ENCODE measurements at places on chromosomes 4 and X.

GRCh38 chrX:56766554-56767347 is 37.7 kb downstream of the NBDY start:
- DNase-seq: no peak

- DNase-seq: no peak
These were observed 657.0 kb downstream of the DACH2 start for GRCh38 chrX:86805241-86805640.

DNA sequence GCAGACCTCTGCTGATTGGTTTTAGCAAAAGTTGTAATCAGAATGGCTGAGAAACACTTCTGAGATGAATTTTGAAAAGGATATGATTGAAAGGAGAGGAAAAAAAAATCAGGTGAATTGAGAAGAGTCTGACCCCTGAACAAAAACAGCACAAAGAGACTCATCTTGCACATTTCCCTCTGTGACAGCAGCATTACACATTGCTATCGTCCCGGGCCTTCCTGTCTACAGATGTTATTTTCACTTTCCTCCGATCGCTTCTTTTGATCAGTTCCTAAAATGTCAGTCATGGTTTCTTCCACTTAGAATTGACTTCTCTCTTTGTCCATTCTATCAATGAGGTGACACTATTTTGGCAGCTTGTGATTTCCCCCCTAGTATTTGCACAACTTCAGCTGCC is 262.6 kb downstream of the GPC3 start:
- no peak for DNase-seq

DNA sequence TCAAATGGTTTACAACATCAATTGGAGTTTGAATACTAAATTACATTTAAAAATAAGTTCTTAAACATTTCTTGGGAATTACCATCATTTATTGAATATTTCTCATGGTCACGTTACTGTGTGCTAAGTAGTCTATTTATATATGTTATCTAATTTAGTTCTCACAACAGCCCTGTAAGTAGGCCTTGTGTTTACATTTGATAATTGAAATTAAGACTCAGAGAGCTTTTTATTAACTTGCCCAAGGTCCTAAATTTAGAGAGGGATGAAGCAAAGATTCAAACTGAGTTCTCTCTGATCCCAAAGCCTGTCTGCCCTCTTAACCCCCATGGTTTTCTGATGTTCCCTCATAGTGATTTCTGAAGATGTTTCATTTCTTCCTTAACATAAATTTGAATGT is 103.7 kb downstream of the CEP135 start:
- no peak for DNase-seq

DNA sequence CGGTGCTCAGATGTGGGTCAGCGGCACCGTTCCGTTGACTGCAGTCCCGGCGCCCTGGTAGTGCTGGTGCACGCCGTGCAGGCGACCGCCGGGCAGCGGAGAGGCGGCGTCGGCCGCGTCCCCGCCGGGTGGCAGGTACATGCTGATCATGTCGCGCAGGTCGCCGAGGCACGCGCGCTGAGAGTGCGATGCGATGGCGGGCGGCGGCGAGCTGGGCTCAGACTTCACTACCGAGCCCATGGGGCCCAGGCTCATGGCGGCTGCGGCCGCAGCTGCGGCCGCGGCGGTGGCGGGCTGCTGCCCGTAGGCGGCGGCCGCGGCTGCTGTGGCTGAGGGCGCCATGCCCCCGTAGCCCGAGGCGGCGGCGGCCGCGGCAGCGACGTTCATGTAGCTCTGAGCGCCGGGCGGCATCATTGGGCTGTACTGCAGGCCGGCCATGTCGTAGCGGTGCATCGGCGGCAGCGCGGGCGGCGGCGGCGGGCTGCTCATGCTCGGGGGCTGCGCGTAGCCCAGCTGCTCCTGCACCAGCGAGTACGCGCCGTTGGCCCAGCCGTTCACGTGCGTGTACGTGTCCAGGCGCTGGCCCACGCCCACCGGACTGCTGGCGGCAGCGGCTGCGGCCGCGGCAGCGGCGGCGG is 1.0 kb downstream of the SOX3 start:
- DNase-seq: no peak

DNA sequence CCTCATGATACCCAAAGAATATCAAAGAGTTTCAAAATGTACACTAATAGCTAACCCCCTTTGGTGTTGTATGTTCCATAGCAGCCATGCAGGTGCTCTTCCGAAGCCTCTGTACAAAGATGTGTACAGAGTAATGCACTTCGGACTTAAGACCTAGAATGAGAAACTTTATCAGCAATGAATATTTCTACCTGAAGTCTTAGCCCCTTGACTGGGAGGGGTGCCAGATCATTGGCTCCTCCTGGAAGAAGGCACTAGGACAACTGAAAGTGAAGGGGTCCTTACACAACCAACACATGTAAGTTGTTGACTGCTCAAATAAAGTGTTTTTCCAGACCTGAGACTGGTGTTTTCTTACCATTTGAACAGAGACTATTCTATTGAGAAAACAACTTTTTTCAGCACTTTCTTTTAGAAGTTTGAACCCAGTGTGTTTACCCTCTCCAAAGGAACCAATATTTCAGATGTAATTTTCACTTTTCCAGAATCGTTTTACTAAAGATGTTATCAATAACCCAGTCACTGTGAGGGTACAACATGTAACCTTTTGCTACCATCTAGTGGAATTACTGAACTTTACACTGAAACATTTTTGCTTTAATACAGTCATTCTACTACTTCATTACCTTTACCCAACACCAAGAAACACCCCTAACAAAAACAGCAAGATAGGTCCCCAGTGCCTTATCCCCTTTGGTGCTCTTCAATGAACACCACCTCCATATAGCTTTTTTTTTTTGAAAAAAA is 33.3 kb upstream of the PRDX4 start:
- DNase-seq: no peak
